ENCODE measurements at places on chromosomes 7 and 10. TPM values are rescaled to one million over a fixed set of nuclear protein-coding genes. Genes with fewer than 3 reads are reported as not detected.

- H3K27ac ChIP-seq, result no peak overlapping the region
- peaks cover 6% of the 10 kb centered on the region for H3K4me1 ChIP-seq
- H3K36me3 ChIP-seq, result peaks cover 26% of the 10 kb centered on the region
- H3K27me3 ChIP-seq, result no peaks in the 10 kb centered on the region
- DNase-seq, result no peak
- H3K4me3 ChIP-seq, result no peak overlapping the region
Measured at GRCh38 chr10:131946321-131946751, 35.4 kb downstream of the BNIP3 start.

DNA sequence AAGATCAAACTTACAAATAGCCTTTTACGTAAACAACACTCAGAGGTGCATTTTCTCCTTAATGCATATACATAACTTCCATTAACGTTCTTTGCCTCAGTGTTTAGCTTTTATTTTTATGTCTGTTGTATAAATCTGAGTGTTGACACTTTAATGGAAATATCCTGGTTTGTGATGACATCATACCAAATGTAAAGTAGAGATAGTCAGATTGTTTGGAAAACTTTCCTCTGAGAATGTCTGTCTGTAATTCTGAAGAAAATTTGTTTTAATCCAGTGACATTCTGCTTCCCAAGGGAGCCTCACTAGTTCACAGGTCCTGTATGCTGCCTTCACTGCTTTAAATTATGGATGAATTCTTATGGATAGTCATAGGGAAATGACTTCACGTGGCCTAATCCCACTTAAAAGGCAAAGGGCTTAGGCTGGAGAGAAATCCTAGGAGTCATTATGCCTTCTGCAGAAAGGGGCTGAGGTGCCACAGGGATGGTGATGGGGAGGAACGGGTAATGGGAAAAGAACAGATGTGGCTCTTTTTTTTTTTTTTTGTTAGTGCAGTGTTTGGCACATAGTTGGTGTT, 93.2 kb downstream of the DNAJB9 start:
- H3K27me3 ChIP-seq, result peaks cover 3% of the 10 kb centered on the region
- H3K36me3 ChIP-seq, result no peaks in the 10 kb centered on the region
- H3K27ac ChIP-seq, result no peak overlapping the region
- DNase-seq, result no peak
- H3K4me3 ChIP-seq, result no peak overlapping the region

DNA sequence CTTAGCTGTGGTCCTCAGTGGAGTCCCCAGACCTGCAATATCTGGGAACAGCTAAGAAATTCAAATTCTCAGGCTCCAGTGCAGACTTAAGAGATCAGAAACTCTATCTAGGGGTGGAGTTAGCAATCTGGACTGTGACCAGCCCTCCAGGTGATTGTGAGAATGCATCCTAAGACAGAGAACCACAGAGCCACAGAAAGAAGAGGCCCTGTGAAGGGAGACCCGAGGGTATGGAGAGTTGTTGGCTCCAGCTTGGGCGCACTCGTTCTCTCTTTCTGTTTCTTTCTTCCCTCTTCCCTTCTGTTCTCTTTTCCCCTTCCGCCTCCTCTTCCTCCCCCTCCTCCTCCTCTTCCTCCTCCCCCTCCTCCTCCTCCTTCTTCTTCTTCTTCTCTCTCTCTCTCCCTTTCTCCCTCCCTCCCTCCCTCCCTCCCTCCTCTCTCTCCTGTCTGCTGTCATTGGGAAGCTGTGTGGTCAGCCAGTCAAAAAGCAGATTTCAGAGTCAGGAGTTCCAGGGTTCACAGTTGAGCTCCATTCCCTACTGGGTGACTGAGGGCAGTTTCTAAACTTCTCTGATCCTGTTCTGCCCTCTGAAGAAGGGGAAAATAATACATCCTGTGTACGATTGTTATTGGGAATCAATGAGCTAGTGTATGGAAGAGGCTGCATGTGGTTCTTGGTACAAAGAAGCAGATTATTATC, 62.1 kb upstream of the STEAP1B start:
- H3K4me1 ChIP-seq, result peaks cover 54% of the 10 kb centered on the region
- H3K36me3 ChIP-seq, result no peaks in the 10 kb centered on the region
- DNase-seq, result no peak
- no peak overlapping the region for H3K4me3 ChIP-seq
- peaks cover 18% of the 10 kb centered on the region for H3K27me3 ChIP-seq
- no peak overlapping the region for H3K27ac ChIP-seq

GRCh38 chr10:20909801-20910200, 12.7 kb upstream of the NEBL start:
- H3K36me3 ChIP-seq, result no peaks in the 10 kb centered on the region
- H3K4me1 ChIP-seq, result no peaks in the 10 kb centered on the region
- H3K4me3 ChIP-seq, result no peak overlapping the region
- no peak for DNase-seq
- no peaks in the 10 kb centered on the region for H3K27me3 ChIP-seq

DNA sequence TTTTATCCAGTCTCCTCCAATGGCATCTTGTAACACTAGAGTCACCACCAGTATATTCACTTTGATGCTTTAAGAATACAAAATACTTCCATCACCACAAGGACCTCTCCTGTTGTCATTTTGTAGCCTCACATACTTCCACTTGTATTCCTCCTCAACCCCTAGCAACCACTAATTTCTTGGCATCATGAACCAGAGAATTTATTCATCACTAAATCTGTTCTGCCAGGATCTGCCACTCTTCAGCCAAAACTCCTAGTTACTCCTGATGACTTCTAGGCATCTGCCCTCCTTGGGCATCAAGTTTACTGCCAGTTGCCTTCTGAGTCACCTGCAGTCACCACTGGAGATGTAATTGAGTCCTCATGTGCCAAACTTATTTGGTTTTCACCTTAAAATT, 906.8 kb downstream of the CNTNAP2 start:
- no peak overlapping the region for H3K4me3 ChIP-seq
- no peaks in the 10 kb centered on the region for H3K36me3 ChIP-seq
- H3K4me1 ChIP-seq, result no peaks in the 10 kb centered on the region
- DNase-seq, result no peak
- H3K27me3 ChIP-seq, result no peaks in the 10 kb centered on the region

DNA sequence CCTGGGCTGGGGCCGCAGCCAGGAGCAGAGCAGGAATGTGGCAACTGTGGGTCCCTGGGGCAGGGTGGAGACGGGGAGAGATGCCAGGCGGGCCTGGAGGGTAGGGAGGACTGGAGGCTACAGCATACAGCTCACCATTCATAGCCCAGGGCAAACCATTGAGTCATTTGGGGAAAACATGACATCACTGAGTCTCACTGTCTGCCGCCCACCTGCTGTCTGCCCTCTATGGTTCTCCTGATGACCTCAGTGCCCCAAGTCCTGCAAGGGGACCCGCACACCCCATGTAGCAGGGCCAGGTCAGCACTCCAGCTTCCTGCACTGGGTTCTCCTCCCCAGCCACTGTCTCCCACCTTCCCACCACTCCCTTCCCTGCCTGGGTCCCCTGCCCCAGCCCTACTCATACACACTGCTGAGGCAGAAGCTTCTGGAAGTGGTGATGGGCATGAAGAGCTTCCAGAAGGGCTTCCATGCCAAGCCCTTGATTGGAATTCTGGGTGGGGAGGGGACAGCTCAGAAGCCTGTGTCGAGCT, 10.4 kb downstream of the CHST3 start:
- H3K27ac ChIP-seq, result no peak overlapping the region
- peaks cover 13% of the 10 kb centered on the region for H3K4me1 ChIP-seq
- no peak for DNase-seq
- no peaks in the 10 kb centered on the region for H3K36me3 ChIP-seq
- H3K4me3 ChIP-seq, result no peak overlapping the region

DNA sequence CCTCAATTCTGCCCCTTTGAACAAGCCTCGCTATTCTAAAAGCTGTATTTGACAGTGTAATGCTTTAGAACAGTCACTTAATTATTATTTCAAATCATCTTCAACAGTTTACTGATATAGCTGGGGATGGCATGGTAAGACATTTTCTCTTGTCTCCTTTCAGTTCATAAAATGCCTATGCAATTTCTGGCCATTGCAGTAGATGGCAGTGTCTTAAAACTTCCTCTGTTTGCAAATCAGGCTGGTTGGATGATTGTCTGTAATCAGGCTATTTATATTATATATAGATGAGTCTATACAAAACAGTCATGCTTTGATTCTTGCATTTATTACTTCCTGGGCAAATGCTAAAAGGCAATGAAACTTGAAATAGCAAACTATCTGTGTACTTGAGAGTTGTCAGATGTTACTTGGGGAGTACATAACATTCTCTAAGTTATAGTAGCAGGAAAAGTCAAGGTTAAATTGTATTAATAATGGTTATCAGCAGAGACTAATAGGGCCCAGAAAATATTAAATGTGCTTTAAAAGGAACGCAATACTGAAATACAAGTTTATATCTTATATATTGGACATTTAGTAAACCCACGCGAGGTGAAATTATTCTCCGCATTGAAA, 55.5 kb upstream of the LHFPL3 start:
- no peak overlapping the region for H3K27ac ChIP-seq
- DNase-seq, result no peak
- no peaks in the 10 kb centered on the region for H3K36me3 ChIP-seq
- H3K4me1 ChIP-seq, result peaks cover 4% of the 10 kb centered on the region
- no peak overlapping the region for H3K4me3 ChIP-seq
- peaks cover 6% of the 10 kb centered on the region for H3K27me3 ChIP-seq

Gene SLC39A12
- total RNA-seq, result not detected

All from activated T-helper 1 cell treated with anti-CD3 and anti-CD28 coated beads, Interleukin-12 subunit alpha, Interleukin-12 subunit beta, Interleukin-2, Interleukin-4 antibody, amounts not matched to agents 30 ng/mL and 10 ng/mL and 1 ng/mL, durations not matched to agents 14 hours and 24 hours and 36 hours (primary cell).